ENCODE measurements at places on chromosomes 1 and 21. TPM values are rescaled to one million over a fixed set of nuclear protein-coding genes. Genes with fewer than 3 reads are reported as not detected.

DNA sequence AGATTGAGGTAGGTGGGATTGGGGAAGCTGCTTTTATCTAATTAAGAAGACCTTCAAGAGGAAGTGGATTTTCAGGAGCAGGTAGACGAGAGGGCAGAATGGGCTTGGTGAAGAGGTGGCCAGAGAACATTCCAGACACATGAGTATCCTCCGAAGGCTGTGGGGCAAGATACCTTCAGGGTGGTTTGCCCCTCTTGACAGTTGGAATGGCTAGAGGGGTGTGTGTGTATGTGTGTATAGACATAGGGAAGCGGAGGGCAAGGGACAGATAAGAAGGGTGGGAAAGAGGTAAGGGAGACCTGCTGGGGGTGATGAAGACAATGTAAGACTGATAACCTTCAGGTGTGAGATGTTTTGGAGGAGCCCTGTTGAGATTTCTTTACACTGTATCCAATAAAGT lies 46.8 kb upstream of the TSPAN2 start:
- no peak overlapping the region for H3K4me3 ChIP-seq
- no peak overlapping the region for H3K27ac ChIP-seq
- H3K4me1 ChIP-seq: peaks cover 9% of the 10 kb centered on the region
- H3K36me3 ChIP-seq: no peaks in the 10 kb centered on the region
- DNase-seq: no peak
- peaks cover 6% of the 10 kb centered on the region for H3K27me3 ChIP-seq

GRCh38 chr1:109046671-109047070 lies 4.8 kb upstream of the WDR47 start:
- H3K4me3 ChIP-seq: no peak overlapping the region
- H3K27me3 ChIP-seq: no peaks in the 10 kb centered on the region
- H3K36me3 ChIP-seq: no peaks in the 10 kb centered on the region
- peaks cover 30% of the 10 kb centered on the region for H3K4me1 ChIP-seq

- no peaks in the 10 kb centered on the region for H3K36me3 ChIP-seq
- no peaks in the 10 kb centered on the region for H3K27me3 ChIP-seq
- peak; percentile 86 for DNase-seq
- no peak overlapping the region for H3K27ac ChIP-seq
- no peaks in the 10 kb centered on the region for H3K4me1 ChIP-seq
Measured at GRCh38 chr1:28359592-28360239, 9.8 kb upstream of the PHACTR4 start.

Gene ARHGEF10L
- total RNA-seq: 136 TPM

GRCh38 chr1:231337043-231337471 lies 595 bp downstream of the EXOC8 start:
- H3K27ac ChIP-seq: peak overlapping the region; percentile 94
- peak overlapping the region; percentile 74 for H3K4me3 ChIP-seq
- DNase-seq: no peak
- H3K36me3 ChIP-seq: peaks cover 3% of the 10 kb centered on the region

- H3K27ac ChIP-seq: peak overlapping the region; percentile 28
- H3K4me3 ChIP-seq: no peak overlapping the region
- H3K4me1 ChIP-seq: peaks cover 4% of the 10 kb centered on the region
- peaks cover 14% of the 10 kb centered on the region for H3K27me3 ChIP-seq
- no peaks in the 10 kb centered on the region for H3K36me3 ChIP-seq
Measured at GRCh38 chr21:41479686-41480085, 28.3 kb downstream of the TMPRSS2 start.

DNA sequence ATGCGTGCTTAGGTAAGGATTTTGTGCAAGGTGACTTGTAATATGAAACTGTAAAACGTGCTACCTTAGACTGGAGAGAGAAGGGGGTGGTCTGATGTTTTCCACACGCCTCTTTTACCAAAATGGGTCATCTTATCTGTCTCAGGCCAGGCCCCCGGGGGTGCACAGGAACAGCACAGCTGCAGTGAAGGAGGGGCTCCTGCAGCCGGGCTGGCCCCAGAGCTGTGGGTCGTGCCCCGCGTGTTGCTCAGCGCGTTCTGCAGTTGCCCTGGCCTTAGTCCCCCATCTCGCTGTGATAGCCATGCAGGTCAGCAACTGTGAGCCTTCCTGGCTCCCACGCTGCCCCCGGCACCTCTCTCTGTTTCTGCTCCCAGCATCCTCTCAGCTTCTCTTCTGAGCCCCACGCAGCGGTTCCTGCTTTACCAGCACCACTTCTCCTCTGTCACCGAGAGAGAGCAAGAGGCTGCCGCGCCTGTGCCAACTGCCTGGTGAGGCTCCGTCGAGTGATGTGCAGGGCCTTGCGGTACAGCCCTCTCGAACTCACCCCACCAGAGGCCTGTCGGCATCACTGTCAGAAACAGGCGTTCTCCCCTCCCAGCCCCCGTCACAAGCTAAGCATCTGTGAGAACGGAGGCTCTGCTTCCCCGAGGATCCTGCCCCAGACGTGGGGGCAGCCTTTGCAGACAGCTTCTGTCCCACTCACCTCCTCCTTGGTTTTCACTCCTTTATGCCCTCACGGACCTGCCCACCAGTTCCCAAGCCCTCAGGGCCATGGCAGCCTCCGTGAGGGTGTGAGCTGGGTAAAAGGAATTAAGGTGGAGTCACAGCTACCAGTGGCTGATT lies 73.3 kb downstream of the ADARB1 start:
- H3K4me3 ChIP-seq: no peak overlapping the region
- no peaks in the 10 kb centered on the region for H3K27me3 ChIP-seq
- peaks cover 5% of the 10 kb centered on the region for H3K36me3 ChIP-seq
- H3K27ac ChIP-seq: no peak overlapping the region
- peaks cover 21% of the 10 kb centered on the region for H3K4me1 ChIP-seq
- DNase-seq: peak; percentile 59

GRCh38 chr1:61271412-61271789 lies 189.0 kb downstream of the NFIA start:
- H3K27me3 ChIP-seq: no peaks in the 10 kb centered on the region
- no peak overlapping the region for H3K27ac ChIP-seq
- no peak overlapping the region for H3K4me3 ChIP-seq

- peak overlapping the region; percentile 97 for H3K27ac ChIP-seq
- H3K4me3 ChIP-seq: peak overlapping the region; percentile 94
- peak; percentile 85 for DNase-seq
- H3K27me3 ChIP-seq: no peaks in the 10 kb centered on the region
Measured at GRCh38 chr1:87329051-87329525, 408 bp downstream of the LMO4 start.

Gene C2CD4D
- total RNA-seq: 7.3 TPM

DNA sequence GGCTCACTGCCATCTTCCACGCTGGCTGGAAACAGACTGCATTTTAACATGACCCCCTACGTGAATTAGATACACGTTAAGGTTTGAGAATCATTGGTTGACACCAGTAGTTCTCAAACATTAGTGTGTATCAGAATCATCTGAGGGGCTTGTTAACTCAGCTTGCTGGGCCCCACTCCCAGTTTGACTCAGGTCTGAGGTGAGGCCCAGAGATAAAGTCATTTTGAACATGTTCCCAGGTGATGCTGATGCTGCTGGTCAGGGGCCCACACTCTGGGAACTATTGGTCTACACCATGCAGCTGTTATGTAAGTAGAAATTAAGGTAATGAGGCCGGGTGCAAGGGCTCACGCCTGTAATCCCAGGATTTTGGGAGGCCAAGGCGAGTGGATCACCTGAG lies 1.3 kb downstream of the LSM10 start:
- H3K27me3 ChIP-seq: no peaks in the 10 kb centered on the region
- peaks cover 24% of the 10 kb centered on the region for H3K36me3 ChIP-seq
- H3K27ac ChIP-seq: no peak overlapping the region
- H3K4me3 ChIP-seq: no peak overlapping the region
- H3K4me1 ChIP-seq: peaks cover 22% of the 10 kb centered on the region

GRCh38 chr1:110094931-110095654 lies 17.1 kb upstream of the UBL4B start:
- DNase-seq: no peak
- H3K4me3 ChIP-seq: no peak overlapping the region
- no peaks in the 10 kb centered on the region for H3K36me3 ChIP-seq
- H3K27ac ChIP-seq: no peak overlapping the region
- H3K4me1 ChIP-seq: no peaks in the 10 kb centered on the region

All from suprapubic skin (tissue), 4 donors.